ENCODE measurements at places on chromosomes 13 and 19.
A peak's percentile ranks its signal among the peaks of the same experiment; 100 is the strongest.

- peak; percentile 55 for DNase-seq
Observed at GRCh38 chr19:1474011-1474764, 4.8 kb downstream of the C19orf25 start.

DNA sequence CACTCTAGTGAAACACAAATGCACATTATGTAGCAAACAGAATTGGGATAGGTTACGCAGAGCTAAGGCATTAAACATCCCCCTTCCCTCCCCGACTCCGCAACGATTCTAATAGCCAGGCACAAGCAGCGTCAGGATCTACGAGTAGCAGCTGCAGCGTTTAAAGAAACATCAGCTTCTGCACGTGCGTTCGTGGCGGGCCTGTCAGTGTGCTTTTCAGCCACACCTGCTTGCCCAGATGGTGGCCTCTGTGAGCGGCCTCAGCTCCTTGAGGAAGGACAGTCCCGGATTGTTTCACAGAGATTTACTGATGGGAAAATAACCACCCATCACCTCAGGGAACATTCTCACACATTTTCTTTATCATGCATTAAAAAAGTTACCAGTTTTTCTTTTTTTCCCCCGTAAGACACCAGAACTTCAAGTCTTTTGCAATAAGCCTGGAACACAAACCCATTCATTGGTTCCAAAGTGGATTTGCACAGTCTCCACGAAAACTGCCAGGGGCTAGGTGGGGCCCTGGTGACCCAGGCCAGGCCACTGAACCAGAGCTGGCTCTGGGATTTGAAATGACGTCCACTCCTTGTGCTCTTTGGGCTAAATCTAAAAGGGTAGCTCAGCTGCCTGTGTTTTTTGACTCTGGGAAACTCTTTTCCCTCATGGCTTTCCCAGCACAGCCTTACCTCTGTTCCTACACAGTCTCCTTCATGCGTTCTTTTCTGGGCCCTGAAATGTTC is 325.5 kb downstream of the KCNRG start:
- peak; percentile 77 for DNase-seq

DNA sequence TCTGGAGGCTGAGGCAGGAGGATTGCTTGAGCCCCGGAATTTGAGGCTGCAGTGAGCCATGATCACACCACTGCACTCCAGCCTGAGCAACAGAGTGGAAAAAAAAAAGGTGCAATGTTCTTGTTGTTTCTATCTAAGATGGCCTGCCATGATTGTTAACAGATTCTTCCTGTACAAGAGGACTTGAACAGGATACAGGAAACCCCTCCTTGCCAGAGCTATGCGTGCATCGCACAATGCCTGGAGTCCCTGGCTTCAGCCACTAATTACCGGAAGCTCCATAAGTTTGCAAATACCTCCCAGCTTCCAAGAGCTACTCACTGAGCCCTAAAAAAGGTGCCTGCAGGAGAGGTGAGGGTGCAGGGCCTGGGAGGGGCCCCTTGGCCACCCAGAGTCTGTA is 13.1 kb upstream of the HIF3A start:
- peak; percentile 58 for DNase-seq

GRCh38 chr13:112754281-112755025 is 64.6 kb downstream of the ATP11A start:
- DNase-seq = no peak

GRCh38 chr13:44274771-44275205 is 98.8 kb upstream of the SERP2 start:
- no peak for DNase-seq

GRCh38 chr13:106911020-106911419 is 343.1 kb upstream of the ARGLU1 start:
- DNase-seq = no peak

- DNase-seq = no peak
Observed at GRCh38 chr13:36979361-36980050, 19.6 kb downstream of the ALG5 start.

GRCh38 chr13:23642110-23642509 is 71.9 kb downstream of the TNFRSF19 start:
- no peak for DNase-seq

DNA sequence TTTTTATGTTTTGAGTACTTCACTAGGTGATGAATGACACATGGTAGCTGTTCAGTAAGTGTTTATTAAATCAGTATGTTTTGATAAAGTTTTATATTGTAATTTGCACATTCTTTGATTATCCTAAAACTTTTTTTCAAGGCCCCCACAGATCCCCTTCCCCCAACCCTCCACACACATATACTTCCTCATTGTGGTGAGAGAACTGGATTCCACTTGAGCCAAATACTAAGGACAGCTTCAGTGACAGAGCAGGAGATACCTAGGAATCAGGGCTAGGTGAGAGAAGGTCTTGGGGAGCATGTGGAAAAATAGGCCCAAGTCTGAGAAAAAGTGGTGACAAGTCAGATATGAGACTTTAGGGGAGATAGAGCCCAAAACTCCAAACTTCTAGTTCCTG is 174.6 kb downstream of the TDRD3 start:
- no peak for DNase-seq
